ENCODE measurements at places on chromosomes 12 and 14.

DNA sequence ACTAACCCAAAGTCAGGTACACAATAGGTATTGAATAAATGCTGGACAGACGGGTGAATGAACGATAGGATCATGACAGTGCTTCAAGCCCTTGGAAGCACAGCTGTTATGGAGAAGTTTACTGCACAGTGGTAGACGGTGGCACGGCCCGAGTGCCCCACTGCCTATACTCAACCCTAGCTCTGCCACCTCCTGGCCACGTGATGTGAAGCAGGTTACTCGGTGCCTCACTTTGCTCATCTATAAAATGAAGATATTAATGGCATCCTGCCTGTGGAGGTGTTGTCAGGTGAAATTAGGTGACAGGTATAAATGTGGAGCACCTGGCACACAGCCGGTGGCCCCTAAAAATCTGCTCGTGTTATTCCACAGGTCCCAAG lies 5.8 kb downstream of the ASB2 start:
- DNase-seq = no peak

GRCh38 chr14:89027097-89027740 lies 202.8 kb downstream of the TTC8 start:
- peak; percentile 49 for DNase-seq

DNA sequence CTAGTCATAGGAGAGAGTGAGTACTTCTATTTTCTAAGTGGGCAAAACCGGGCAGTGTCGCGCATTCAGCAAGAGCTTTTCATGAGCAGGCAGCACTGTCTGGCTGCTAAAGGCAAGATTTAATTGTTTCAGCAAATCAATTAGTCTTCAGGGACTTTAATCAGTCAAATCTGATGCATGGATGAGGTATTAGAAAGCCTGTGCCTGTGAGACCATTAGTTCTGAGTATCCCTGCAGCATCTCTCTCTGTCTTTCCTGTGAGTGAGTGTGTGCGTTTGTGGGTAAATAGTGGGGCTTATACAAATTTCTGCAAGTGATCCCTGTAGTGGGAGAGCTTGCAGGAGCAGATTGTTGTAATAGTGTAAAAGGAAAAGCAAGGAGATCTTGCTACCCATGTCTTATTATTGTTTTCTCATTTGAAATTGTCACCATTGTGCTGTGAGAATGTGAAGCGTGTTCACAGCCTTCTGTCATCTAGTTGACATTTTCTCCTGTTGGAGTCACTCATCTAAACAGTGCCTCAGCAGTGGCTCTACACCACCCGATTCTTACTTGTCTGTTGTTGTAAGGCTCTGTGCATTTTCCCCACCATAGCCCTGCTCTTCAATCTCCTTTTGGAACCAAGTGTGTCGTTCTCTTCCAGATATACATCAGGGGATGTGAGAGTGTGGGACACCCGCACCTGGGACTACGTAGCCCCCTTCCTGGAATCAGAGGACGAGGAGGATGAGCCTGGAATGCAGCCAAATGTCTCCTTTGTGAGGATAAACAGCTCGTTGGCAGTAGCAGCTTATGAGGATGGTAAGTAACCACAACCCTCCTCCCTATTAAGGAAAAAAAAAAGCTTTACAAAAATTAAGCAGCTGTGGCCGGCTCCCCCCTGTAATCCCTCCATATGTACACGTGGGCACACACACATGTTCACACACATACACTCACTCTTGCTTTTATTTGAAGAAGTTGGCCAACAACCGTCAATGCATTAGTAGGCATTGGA lies 53.6 kb downstream of the FBXW8 start:
- no peak for DNase-seq

DNA sequence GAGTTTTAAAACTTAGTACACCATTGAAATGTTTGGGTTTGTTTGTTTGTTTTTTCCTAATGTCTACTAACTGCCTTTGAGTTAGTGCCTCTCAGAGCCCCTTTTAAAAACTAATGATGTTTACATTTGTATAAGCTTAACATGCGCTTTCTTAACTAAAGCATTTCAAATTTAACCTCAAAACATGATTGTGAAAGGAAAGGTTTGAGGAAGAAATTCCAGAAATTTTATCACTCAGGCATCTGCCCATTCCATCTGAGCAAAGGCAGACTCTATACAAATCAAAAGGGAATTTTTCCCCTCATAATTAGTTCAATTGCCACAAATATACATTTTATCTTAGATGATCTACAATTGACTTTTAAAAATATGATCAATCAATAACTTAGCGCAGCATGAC lies 230.7 kb upstream of the CAND1 start:
- DNase-seq = no peak

GRCh38 chr14:94079891-94080620 lies 946 bp downstream of the DDX24 start:
- DNase-seq = no peak

DNA sequence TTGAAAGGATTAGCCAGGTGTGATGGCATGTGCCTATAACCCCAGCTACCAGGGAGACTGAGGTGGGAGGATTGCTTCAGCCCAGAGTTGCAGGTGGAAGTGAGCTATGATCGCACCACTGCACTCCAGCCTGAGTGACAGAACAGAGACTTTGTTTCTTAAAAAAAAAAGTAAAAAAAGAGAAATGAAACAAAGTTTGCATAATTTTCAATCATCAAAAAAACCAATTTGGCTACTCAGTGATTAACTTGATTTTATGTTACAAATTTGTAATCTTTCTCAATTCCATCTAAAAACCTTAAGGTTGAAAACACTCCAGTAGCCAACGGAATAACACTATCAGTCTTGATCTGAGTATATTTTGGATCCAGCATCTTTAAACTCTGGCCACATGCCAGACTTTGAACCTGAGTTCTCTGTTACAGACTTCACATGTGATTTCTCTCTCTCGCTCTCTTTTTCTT lies 12.6 kb upstream of the DENND5B start:
- DNase-seq = no peak

DNA sequence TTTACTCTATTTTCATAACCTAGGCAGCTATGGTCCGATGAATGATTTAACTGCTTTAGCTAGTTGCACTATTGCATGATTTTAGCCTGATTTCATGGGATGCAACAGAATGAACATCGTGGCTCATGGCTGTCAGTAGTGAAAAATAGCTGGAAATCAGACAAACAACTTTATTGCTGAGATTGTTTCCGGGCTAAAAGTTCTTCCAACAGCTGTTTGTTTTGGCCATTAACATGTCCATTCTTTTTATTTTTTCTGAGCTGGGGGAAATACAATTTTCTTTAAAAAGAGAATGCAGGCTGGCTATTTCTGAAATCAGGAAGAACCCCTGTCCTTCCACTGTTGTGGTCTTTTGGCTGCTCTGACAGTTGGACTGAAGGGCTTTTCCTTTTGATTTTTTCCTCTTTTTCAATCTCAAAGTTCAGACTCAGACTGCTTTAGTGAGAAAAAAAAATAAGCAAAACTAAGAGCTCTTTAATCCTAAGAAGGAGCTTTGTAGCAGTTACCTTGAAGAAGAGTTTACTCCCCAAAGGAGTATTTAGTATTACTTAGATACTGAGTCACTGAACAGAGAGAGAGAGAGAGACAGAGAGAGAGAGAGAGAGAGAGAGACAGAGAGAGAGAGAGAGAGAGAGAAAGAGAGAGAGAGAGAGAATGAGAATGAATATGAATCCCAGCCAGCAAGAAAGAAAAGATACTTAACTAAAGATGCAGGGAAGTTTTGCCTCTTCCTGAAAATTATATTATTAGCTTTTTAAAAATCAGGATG lies at the start of gene NAV3:
Gene NAV3 (plus strand): TSS at position 312 of the 769 bp plus-strand sequence. CDS start 568 bp downstream, outside the sequence.
- DNase-seq = no peak

DNA sequence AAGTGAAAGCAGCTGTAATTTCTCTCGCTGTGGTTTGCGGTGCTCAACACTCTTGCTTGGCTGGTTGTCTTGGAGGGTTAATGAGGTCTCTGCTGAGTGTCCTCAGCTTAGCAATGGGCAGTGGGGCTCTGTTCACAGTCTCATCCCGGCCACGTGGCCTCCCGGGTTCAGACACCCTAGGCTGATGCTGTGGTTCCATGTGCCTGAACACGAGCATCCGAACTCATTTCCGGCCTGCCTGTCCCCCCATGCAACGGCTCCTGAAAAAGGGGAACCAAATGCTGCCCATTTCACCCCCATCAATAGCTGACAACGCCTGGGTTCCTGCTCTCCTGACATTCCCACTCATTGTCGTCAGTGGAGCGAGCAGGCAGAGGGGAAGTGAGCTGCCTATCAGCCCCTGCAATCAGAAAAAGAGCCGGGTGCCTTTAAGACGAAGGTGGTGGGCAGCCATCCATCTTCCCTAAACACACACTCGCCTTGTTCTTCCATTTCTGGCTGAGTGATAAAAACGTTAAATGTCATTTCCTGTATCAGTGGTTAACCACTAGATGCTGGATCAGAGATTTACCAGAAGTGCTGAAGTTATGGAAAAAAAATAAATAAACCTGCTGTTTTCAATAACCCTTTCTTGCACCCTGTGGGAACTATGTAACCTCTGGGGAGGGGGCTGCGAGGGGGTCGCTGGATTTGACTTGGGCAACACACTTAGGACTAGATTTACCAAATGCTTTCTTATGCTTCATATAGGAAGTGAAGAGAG lies 60.3 kb upstream of the BCL2L14 start:
- DNase-seq = peak; percentile 97

DNA sequence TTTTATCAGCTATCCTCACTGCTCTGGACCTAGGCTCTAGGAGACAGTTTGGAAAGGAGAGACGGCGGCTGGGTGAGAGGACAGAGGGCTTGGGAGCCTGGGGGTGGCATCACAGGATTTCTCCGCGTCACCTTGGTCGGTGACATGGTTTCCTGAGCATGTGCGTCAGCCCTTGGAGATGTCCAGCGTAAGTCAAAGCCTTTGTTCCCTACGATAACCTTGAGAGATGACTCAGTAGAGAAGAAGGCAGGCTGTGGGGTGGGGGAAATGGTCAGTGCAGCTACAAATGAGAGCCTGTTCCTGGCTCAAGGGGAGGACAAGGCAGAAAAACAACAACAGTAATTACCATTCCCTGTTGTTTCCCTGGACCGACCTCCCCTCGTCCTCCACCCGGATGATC lies 90.2 kb upstream of the TBX3 start:
- DNase-seq = no peak

GRCh38 chr12:3968523-3968922 lies 95.3 kb upstream of the PARP11 start:
- no peak for DNase-seq

DNA sequence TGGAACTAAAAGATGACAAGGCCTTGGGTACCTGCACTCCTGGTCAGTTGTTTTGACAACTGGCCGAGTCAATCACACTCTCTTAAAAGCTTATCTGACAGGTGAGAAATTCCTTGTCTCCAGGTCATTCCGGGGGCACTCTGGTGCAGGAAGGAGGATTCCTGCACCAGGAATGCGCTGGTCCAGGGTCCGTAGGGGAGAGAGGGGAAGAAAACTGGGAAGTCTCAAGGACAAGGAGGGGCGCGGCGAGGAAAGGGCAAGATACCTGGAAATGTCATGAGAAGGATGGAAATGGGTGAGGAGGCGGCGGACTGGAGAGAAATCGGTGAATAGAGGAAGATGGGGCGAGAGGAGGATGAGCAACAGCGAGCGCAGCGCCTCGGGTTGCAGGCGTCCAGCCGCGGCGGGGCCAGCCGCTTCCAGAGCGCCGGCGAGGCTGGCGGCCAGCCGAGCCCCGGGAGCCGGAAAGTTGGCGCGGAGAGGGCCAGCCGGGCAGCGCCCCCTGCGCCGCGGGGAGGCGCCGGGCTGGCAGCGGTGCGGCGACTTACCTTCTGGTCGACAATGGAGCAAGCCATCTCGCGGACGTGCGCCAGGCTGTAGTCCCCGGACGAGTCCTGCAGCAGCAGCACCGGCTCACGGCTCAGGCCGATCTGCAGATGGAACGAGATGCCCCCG lies 809 bp downstream of the PRKD1 start:
- DNase-seq = no peak

- DNase-seq = no peak
Observed at GRCh38 chr14:96225745-96226151, 21.1 kb downstream of the BDKRB2 start.

GRCh38 chr12:42958291-42958674 lies 368.7 kb upstream of the PRICKLE1 start:
- DNase-seq = no peak

GRCh38 chr12:9066755-9067423 lies 48.8 kb downstream of the A2M start:
- no peak for DNase-seq

- no peak for DNase-seq
Observed at GRCh38 chr14:36096090-36096489, 80.4 kb downstream of the PTCSC3 start.

- DNase-seq = no peak
Observed at GRCh38 chr12:133023566-133023965, 13.7 kb upstream of the ZNF84 start.

GRCh38 chr12:54036620-54037359 lies 3.9 kb downstream of the HOXC5 start:
- DNase-seq = no peak

DNA sequence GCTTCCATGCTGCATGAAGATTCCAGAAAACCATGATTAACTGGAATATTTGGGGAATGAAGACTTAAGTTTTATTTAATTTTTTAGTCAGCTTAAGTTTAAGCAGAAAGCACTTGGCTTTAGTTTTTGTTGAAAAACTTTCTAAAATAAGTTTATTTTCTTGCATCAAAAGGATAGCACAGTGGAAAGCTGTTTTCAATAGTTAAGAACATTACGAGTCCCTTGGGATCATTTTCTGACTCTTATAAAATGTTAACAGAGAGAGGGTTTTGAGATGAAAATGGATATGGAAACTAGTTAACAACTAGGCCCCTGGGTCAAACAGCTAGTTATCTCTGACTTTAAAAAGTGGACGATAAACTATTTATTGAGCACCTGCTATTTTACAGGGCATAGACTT lies 181.9 kb upstream of the SLC38A2 start:
- DNase-seq = no peak

- no peak for DNase-seq
Observed at GRCh38 chr12:109192358-109192757, 76.0 kb downstream of the ACACB start.

- no peak for DNase-seq
Observed at GRCh38 chr14:77201696-77202095, 20.1 kb downstream of the TMEM63C start.

- no peak for DNase-seq
Observed at GRCh38 chr14:88384718-88385117, 739 bp upstream of the SPATA7 start.

DNA sequence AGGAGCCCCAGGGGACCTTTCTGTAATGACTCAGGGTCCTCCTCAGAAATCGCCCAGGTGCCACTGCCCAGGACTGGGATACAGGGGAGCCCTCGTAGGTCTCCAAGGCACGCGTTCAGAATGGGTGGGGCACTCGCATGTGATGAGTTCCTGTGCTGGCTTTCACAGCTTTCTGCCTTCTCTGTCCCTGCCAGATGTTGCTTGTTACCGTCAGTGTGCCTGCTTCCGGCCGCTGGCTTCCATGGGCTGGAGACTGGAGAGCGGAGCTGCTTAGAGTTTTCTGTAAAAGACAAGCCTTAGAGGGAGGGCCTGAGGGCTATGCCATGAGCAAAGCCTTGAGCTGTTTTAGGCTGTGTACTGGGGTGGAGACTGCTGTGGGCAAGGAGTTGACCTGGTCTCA lies 75.0 kb upstream of the SLC24A4 start:
- DNase-seq = no peak
